ENCODE measurements at places on chromosomes 5 and 9.
A peak's percentile ranks its signal among the peaks of the same experiment; 100 is the strongest.

DNA sequence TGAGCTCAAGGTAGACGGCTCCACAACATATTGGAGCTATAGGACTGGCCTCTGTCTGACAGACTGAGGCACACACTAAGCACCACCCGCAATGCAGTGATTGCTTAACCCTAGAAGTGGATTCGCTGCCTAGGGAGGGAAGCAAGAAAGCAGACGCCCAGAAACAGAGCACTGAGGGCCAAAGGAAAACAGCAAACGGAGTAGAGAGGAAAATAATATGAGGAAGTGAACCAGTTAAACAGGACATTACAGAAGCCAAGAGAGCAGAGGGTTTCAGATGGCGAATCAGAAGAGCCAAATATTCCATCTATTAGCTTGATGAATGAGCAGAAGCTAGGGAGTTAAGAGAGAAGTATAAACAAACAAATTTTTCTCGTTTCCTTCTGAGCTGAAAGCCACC lies 139.2 kb upstream of the LHFPL2 start:
- DNase-seq, result no peak

DNA sequence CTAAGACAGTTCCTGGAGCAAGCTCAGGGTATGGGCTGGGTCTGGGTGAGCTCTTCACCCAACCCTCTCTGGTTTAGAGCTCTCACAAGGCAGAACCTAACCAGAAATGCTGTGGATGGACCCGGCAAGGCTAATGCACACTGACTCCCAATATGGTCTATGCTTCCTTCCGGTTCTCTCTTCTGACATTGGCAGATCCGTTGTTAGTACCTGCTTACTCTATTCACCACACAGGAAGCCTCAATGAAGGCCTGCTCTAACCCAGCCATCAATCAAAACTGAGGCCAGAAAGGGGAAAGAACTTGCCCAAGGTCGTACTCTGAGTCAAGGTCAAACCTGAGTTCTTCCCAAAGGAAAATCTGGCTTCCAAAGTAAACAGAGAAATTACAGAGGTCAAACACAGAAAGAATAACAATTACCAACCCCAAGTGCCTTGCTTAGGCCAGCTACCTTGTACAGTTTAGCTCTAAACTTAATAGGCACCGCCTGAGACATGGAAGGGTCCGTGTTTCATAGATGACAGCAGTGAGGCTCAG lies 46.0 kb upstream of the AKNA start:
- DNase-seq, result no peak

DNA sequence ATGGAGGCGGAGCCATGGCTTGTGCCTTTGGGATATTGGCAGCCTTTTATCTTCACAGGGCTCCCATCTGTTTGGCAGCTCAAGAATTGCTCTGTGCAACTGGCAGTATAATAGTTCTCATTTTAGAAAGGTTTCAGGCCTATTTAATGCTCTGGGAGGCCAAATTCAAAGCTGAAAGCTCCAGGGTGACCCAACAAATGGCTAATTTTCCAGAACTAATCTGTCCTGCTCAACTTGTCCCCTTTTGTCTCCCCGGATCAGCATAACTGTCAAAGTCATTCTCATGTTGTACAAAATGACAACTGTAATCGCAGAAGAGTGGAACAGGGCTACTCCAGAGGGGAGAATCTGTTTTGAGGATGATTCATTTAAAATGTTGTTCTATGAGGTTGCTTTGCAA lies 52.6 kb upstream of the CXCL14 start:
- DNase-seq, result no peak

DNA sequence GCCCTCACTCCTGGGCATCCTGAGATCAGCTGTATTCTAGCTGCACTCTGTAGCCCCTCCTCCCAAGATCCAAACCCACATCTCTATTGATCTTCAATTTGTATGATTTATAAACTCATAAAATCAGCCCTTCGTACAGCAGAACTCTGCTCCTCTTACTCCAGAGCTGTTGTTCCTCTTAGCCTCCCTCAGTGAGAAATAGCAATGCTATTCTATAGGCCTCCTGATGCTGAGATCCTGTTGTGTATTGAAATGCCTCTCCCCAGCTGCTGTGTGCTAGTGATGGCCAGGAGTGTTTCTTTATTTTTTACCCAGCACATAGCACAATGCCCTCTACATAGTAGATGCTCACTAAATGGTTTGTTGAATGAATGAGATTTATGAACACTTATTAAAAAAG lies 320.5 kb upstream of the ADCY2 start:
- no peak for DNase-seq

- no peak for DNase-seq
These were observed 40.6 kb upstream of the MAP1B start for GRCh38 chr5:72066705-72067107.

- no peak for DNase-seq
These were observed 83.9 kb downstream of the TMEM174 start for GRCh38 chr5:73256862-73257261.

GRCh38 chr5:81757404-81757803 lies 6.5 kb upstream of the SSBP2 start:
- DNase-seq, result no peak

- peak; percentile 62 for DNase-seq
These were observed 17.1 kb downstream of the MTREX start for GRCh38 chr5:55324815-55325418.

GRCh38 chr9:61674465-61674864 lies 484.6 kb downstream of the SPATA31A7 start:
- DNase-seq, result no peak

- DNase-seq, result no peak
These were observed 48.9 kb downstream of the DYNC2I2 start for GRCh38 chr9:128607642-128608350.

DNA sequence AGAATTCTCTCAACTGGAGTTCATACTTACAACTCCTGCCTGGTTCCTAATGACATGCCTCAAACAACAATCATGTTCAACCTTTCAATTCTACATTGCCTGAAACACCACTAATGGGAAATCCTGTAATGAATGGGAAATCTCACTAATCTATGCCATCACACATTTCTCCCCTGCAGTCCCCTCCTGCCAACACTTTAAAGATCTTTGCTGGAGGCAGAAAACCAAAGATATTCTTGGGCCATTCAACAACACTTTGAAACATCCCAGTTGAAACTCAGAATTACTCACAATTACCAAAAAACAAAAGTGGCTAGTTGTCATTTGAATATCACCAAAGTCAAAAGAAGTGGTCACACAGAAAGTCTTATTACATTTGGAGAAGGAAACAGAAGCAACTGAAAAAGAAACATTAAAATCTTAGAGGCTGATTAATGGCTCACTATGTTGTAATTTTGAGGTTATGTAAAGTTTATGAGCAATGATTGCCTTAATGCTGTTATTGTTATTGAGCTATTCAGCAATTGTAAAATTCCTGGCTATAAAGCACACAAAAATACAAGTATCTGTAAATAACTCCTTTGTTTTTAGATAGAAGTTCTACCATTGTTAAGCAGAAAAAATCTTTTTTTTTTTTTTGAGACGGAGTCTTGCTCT lies 313.4 kb upstream of the SLC30A5 start:
- no peak for DNase-seq

GRCh38 chr9:108933231-108933717 lies 650 bp downstream of the ELP1 start:
- DNase-seq, result no peak

DNA sequence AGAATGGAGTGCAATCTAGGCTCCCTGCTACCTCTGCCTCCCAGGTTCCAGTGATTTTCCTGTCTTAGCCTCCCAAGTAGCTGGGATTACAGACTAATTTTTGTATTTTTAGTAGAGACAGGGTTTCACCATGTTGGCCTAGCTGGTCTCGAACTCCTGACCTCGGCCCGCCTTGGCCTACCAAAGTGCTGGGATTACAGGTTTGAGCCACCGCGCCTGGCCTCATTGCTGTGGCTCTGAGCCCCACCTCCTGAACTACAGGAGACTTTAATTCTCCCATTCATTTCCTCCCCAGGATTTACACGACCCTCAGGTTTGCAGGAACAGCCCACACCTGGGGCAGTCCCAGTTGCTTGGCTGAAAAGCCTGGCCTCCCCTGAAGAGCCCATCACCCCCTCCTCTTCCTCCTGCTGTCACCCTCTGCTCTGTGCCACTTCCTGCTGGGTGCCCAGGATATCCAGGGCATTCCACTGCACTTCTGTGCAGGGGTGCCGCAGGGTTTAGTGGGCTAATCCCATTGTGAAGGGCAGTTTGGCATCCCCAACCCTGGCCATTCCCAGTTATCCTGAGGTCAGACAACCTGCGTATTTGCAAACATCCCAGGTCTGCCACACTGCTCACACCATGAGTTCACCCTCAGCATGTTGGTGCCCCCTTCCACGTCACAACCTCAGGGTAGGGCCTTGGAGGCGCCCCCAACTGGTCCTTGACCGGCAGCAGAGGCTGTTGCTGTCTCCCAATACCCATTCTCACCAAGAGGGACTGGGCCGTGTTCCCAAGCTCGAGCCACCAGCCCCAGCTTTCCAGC lies 265.0 kb upstream of the IRX4 start:
- no peak for DNase-seq

DNA sequence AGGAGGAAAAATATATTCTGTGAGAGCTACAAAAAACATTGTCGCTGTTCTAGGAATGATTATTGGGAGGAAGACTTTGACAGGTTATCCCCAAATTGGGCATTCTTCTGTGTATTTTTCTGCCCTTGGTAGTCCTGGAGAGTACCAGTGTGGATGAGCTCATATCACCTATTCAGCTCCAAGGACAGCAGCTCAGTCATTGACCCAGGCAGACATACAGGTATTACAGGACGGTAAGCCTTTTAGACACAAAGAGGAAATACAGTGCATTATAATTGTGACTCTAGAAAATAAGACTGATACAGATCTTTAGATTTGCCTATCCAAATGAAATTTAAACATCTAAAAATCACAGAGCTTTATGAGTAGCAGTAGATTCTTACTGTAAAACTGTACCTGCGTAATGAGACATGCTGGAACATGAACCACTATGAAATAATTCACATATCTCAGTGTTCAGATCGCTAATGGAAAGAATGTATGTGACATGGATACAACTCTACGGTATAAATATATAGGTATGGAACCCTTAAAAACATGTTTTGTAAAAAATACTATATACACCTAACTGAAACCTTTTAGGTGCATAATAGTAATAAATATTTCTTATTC lies 56.0 kb downstream of the PLK2 start:
- DNase-seq, result no peak

DNA sequence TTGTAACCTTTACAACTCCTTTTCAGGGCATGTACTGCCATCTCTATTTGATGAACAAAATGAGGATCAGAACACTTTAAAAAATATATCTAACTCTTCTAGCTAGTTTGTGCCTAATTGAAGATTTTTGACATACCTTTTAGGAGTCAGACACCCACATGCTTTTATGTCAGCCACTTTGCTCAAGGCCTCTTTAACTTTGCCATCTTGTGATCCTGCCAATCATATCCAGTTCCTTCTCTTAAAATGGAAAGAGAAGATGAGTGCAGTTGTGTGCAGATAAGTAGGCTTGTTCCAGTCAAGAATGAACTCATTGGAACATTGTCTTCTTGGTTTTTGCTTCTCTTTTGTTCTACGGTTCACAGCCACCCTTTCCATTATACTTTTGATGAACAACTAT lies 425.6 kb upstream of the TNC start:
- DNase-seq, result no peak

DNA sequence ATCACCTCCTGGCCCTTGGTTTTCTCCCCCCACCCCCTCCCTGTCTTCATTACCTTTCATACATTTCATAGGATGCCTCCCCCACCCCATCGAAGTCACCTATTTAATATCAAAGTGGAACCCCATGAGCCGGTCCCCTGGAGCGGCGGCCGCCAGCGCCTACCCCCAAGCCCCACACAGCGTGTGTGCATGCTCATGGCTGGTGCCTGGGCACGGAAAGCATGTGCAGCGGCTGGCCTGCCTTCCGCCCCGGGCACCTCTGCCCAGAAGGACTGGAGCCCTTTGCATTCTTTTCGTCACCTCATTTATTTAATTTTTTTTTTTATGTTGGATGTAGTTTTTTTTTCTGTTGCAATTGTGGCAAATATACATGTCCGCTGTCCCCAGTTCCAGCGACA lies 116.2 kb downstream of the WNK2 start:
- no peak for DNase-seq

DNA sequence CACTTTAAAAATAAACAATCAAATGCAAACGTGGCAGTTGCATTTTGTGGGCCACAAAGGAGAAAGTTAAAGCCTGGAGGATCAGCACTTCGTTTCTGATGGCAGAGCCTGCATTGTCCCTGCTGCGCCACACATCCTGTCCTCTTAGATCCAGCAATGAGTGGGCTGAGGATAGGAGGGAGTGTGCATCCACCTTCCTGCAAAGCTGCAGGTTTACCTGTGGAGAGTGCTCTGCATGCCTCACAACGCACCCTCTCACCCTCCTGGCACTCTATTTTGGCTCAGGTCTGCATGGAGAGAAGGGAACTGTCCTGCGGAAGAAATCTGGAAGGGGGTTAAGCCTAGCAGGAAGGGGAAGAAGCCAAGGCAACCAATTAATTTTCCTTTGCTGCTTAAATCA lies 212.2 kb upstream of the SLC24A2 start:
- DNase-seq, result no peak

- DNase-seq, result no peak
These were observed 592.9 kb downstream of the SEMA5A start for GRCh38 chr5:8953016-8953415.

DNA sequence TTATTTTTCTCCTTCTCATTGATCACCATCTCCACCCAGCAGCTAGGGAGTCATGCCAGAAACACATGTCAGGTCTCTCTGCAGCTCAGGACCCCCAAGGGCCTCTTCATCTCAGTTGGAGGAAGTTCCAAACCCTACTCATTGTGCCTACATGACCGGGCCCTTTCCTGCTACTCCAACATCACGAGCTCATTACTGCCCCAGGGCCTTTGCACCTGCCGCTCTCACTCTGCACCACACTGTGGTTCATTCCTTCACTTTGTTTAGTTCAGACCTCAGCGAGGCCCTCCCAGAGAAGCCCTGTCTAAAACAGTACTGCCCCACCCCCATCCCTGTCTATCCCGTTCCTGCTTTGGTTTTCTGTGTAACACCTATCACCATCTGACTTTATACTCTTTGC lies 22.1 kb upstream of the AKNA start:
- no peak for DNase-seq

- no peak for DNase-seq
These were observed 130.6 kb downstream of the KCNIP1 start for GRCh38 chr5:170634256-170634990.

- no peak for DNase-seq
These were observed 101.0 kb downstream of the ZNF608 start for GRCh38 chr5:124645396-124645795.

- no peak for DNase-seq
These were observed 35.8 kb downstream of the ALG2 start for GRCh38 chr9:99185934-99186333.

DNA sequence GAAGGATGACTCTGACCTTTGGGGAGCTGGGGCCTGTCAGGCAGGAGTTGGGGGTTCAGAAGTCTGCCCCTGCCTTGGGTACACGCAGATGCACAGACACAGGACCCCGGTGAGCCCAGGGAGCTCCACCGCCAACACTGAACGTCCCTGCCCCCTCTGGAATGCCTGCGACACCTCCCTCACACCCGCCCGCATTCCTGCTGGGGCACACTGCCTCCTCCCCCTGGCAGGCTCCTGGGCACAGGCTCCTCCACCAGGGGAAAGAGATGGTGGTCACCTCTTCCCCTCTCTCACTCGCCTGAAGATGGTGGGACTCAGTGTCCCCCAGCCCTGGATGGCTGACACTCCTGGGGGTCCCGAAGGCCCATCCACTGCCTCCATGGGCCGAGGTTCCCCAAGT lies 12.0 kb downstream of the CRB2 start:
- DNase-seq, result no peak

- DNase-seq, result no peak
These were observed 39.4 kb upstream of the RPL26L1 start for GRCh38 chr5:172919525-172920446.
